ENCODE measurements at places on chromosomes 5 and 9.

- peak; percentile 99 for DNase-seq
Measured at GRCh38 chr5:137146402-137146890, 352.7 kb downstream of the SPOCK1 start.

GRCh38 chr9:73182928-73183327 lies 31.3 kb downstream of the ANXA1 start:
- DNase-seq: no peak

DNA sequence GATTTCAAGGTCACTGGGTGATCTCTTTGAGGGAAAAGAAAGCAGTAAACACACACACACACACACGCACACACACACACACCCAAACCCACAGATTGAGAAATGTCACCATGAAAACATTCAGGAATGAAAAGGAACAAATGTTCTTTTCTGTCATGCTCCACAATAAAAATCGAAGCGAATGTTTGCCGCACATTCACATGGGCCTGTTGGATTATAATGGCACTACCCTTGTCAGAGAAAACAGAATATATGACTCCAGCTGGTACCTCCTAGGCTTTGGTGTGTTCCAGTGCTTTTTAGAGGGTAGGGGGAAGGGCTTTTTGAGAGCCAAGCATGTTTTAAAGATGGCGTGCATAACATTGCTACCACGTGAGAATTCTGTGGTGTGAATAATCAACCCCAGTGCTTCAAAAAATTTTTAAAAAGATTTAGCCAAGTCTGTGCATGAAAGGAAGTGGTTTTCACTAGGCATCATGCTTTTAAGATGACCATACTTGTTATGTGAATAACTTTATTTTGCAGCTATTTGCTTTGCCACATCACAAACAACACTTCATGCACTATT lies 120.8 kb upstream of the ZNF608 start:
- peak; percentile 94 for DNase-seq

DNA sequence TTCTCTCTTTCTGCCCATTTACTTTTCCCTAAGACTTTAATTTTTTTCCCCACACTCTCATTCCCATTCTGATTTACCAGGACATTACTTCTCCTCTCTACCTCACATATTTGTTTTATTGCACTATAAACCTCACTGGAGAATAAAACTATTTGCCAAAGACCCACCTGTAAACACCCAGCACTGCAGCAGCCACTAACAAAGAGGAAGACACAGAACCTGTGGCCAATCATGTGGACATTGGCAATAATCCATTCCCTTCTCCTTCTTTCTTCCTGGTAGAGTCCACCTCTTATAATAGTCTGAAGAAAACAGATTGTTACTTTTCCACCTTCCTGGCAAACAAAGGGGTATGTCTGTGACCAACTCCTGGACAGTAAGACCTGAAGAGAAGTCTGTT lies 8.3 kb upstream of the THBS4 start:
- no peak for DNase-seq

DNA sequence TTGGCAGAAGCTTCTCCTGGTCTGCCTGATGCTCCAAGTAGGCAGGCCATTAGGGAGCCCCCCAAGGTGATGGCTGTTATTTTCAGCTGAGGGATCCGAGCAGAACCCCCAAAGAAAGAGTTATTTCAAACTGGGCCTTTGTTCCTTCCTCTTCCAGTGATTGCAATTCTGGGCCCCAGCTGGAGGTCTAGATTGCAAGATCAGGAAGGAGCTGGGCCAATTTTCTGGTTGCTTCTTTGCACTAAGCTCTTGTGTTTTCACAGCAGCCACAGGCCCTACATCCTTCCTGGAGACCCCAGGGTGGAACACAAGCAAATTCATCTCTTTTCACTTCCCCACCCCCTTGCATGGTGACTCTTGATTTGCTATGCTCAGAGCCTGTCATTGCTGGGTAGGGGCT lies 215.0 kb downstream of the SEMA6A start:
- DNase-seq: no peak

DNA sequence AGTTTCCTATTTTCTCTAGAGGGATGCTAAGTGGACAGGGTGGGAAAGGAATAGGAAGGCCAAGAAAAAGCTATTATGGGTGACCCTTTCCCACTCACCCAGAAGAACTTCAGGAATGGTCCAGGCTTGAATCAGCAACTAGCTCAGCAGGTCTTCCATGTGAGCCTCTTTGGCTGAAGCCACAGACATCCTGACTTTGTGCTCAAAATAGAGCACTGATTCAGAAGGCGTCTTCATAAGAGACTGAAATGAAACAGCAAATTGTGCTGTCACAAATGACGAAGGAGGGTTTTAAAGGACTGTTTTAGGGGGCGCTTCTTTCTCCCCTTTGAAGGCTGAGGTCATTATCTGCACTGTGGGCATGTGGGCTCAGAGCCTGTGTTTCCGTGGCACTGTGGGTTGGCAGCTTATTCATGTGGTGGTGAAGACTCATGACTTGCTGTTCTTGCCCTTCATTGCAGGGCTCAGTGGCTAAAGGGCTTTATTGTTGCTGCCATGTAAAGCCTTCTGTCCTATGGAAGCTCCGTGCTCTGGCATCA lies 65.8 kb upstream of the NFIL3 start:
- peak; percentile 29 for DNase-seq

DNA sequence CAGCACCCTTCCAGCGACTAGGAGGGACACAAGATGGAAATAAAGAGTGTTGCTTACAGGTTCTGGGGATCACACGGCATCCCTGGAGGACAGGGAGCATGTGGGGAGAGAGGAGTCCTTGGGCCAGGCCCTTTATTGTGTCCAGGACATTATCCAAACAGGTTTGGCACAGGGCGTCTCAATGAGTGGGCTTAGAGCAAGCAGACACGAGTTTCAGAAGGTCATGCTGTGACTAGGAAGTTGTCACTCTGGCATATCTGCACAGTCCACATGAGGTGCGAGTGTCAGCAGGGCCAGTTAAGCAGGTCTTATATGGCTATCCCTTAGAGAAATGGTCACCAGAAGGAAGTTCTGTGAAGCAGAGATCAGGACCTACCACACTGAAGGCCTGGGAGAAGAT lies 174.5 kb upstream of the OTULINL start:
- DNase-seq: no peak

- no peak for DNase-seq
Measured at GRCh38 chr9:122923947-122924346, 7.4 kb downstream of the ZBTB26 start.

- no peak for DNase-seq
Measured at GRCh38 chr9:137876781-137877386, 698 bp upstream of the CACNA1B start.

- DNase-seq: peak; percentile 90
Measured at GRCh38 chr5:90055831-90056328, 353.7 kb downstream of the CETN3 start.

DNA sequence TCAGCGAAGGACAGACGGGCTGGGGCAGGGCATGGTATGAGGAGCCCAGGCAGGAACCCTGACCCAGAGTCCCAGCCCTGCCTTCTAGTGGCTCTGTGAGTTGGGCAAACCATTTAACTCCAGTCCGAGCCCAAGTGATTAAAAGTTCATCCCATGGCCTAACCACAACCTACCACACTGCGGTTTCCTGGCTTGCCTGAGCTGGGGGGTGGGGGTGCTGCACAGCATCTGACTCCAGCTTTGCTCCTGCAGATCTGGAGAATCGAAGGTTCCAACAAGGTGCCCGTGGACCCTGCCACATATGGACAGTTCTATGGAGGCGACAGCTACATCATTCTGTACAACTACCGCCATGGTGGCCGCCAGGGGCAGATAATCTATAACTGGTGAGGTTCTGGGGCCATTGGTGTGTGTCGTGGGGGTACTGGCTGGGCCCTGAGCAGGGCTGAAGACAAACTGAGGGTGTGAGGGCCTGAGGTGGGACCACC lies 49.0 kb downstream of the STOM start:
- peak; percentile 11 for DNase-seq

DNA sequence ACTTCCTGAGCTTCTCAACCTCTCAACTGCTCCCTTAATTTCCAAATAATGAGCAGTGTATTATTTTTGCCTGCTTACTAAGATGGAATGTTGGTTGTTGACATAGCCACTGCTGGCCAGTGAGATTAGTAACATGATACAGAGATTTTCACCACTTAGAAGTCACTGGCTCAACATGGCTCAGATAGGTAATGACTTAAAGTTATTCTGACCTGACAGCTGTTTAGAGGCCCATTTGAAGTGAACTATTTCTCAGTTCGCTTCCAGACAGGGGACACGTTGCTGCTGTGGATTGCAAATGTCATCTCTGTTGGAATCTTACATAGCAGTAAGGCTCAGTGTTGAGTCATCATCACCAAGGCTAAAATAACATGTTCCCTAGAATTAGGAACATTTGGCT lies 490.2 kb downstream of the TLE4 start:
- peak; percentile 96 for DNase-seq

GRCh38 chr5:134127376-134127861 lies 12.9 kb downstream of the TCF7 start:
- DNase-seq: peak; percentile 17

DNA sequence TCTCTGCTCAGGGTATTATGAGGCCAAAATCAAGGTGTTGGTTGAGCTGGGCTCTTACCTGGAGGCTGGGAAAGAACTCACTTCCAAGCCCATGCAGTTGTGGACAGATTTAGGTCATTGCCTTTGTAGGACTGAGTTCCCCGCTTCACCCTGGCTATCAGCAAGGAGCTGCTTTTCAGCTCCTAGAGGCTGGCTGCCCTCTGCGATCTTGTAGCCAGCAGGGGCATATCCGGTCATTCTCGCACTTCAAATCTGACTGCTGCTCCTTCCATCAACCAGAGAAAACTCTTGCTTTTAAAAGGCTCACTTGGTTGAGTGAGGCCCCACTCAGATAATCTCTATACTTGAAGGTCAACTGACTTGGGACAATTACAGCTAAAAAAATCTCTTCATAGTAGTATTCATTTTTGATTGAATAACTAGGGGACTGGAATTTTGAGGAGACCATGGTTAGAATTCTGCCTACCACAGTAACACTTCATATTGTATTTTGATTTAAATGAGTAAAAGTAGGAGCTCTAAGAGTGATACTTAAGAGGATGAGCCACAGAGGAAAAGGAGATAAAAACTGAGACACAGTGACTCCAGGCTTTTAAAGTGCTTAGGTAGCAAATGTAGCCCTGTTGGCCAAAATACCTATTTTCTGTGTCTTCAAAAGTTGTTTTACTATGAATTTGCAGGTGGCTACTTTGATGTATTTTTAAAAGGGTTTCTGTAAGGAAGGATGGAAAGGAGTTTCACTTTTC lies 137.4 kb downstream of the CD180 start:
- no peak for DNase-seq

- peak; percentile 62 for DNase-seq
Measured at GRCh38 chr9:14158916-14159315, 155.0 kb downstream of the NFIB start.

GRCh38 chr9:12956261-12956660 lies 181.4 kb downstream of the LURAP1L start:
- DNase-seq: peak; percentile 18

- no peak for DNase-seq
Measured at GRCh38 chr5:6770826-6771607, 57.8 kb downstream of the TENT4A start.

GRCh38 chr5:31759925-31760324 lies 121.0 kb downstream of the PDZD2 start:
- DNase-seq: no peak

- DNase-seq: peak; percentile 98
Measured at GRCh38 chr9:76818271-76818670, 54.0 kb downstream of the PCA3 start.

DNA sequence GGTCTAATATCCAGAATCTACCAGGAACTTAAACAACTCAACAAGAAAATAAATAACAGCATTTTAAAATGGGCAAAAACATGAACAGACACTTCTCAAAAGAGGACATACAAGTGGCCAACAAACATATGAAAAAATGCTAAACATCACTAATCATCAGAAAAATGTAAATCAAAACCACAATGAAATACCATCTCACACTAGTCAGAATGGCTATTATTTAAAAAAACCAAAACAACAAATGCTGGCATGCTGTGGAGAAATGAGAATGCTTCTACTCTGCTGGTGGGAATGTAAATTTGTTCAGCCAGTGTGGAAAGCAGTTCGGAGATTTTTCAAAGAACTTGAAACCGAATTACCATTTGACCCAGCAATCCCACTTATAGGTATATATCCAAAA lies 63.1 kb downstream of the ADAMTS6 start:
- DNase-seq: peak; percentile 24

GRCh38 chr5:136040746-136041415 lies 12.1 kb downstream of the TGFBI start:
- no peak for DNase-seq

DNA sequence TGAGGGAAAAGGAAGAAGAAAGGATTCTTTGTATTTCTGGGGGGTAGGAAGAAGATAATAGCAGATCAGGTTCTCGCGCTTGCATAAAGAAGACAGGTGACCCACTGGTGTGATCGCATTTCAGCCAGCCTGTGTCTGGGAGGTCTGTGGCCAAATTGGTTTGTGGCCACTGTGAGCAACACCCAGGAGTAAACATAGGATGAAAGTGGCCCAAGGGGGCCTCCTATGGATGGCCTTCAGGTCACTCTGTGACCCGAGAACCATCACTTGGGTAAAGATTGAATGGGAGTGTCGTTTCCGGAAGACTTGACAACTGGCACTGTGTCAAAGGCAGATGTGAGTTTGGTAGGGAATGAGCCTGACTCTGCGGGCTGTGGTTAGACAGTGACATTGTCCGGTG lies 34.2 kb downstream of the RAI14 start:
- no peak for DNase-seq

DNA sequence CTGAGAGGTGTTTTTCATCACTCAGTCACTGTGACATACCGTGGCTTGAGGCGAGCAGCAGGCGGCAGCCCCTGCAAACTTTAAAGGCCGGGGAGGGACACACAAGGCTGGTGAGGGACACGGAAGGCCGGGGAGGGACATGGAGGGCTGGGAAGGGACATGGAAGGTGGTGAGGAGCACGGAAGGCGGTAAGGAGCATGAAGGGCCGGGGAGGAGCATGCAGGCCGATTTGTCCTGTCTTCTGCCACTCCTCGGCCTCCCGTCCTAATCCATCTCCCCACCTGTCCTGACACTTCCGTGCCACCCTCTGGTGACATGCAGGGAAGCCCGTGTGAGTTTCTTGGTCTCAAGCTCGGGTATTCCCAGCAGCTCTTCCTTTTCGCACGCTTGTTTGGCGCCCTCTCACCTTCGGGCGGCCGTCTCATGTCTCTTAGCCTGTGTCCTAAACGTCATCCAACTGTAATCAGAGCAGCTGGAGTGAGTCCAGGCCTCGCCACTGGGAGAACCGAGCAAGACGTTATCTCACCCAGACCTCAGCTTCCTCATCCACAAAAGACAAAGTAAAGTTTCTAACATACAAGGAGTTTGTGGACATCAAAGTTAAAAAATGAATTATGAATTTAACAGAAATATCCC lies 126.5 kb downstream of the MRPL36 start:
- no peak for DNase-seq

- DNase-seq: peak; percentile 54
Measured at GRCh38 chr9:94861589-94862272, 135.2 kb downstream of the AOPEP start.

GRCh38 chr5:165616490-165617405 lies 2111.3 kb downstream of the MAT2B start:
- no peak for DNase-seq
